ENCODE measurements at places on chromosomes 5 and 9. TPM values are rescaled to one million over a fixed set of nuclear protein-coding genes. Genes with fewer than 3 reads are reported as not detected.

Gene EMB
- 6.8 TPM for polyA plus RNA-seq

Gene KIF12
- 43.5 TPM for polyA plus RNA-seq

Gene NEUROG1
- polyA plus RNA-seq, result not detected

DNA sequence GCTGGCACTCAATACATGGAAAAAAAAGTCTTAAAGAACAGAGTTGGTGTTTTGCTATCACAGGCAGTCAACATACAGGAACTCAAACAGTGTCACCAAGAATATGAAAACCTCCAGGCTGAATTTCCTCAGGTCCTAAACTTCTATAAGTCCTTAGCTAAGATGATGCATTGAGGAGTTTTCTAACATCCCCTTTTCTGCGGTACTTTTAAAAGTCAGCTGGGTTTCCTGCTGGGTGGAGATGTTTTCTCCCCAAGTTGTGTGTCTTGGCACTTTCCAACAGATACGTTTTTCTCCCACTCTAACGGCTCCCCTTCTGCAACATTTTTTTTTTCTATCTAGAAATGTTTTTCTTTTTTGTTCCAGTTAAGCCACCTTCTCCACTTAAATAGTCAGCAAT, 244.8 kb upstream of the HAPLN1 start:
- DNase-seq, result no peak

DNA sequence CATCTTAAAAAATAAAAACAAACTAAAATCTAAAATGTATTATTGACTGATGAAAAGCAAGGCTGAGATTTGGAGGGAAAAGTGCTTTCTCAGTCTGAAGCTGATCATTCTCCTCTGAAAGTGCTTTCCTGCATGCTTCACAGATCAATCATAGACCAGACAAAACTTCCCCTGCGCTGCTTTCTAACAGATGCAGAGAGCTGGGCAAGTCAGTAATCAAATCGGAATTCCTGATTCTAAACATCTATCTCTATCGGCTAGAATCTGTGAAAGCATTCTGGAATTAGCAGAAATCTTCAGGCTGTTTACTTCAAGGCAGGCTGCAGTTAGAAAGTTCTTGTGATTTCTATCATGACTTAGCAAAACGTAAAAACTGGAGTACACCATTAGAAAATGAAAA, 15.6 kb upstream of the FAM81B start:
- no peak for DNase-seq

All from right lung (tissue), 10 donors.